ENCODE measurements at places on chromosomes 7 and 10. TPM values are rescaled to one million over a fixed set of nuclear protein-coding genes. Genes with fewer than 3 reads are reported as not detected.

Gene CARD11
- 72.1 TPM for total RNA-seq

GRCh38 chr7:50307368-50308032 is 3.0 kb downstream of the IKZF1 start:
- DNase-seq, result peak; percentile 81

Gene PRLHR
- not detected for total RNA-seq

DNA sequence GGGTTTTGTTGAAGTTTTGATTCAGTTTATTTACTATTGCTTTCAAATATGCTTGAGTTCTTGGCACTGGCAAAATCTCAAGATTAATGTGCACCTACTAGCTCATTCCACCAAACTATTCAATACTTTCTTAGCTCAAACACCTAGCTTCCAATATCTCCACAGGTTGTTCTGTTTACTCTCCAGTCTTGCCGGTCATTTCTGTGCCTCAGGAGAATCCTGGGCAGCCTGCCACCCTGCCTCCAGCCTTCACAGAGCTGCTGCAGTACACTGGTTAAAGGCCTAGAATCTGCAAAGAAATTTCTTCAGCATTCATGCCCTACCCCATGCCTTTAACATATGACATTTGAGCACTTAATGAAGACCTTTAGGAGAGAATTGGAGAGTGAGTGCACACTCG is 4.0 kb upstream of the TMEM106B start:
- DNase-seq, result no peak

DNA sequence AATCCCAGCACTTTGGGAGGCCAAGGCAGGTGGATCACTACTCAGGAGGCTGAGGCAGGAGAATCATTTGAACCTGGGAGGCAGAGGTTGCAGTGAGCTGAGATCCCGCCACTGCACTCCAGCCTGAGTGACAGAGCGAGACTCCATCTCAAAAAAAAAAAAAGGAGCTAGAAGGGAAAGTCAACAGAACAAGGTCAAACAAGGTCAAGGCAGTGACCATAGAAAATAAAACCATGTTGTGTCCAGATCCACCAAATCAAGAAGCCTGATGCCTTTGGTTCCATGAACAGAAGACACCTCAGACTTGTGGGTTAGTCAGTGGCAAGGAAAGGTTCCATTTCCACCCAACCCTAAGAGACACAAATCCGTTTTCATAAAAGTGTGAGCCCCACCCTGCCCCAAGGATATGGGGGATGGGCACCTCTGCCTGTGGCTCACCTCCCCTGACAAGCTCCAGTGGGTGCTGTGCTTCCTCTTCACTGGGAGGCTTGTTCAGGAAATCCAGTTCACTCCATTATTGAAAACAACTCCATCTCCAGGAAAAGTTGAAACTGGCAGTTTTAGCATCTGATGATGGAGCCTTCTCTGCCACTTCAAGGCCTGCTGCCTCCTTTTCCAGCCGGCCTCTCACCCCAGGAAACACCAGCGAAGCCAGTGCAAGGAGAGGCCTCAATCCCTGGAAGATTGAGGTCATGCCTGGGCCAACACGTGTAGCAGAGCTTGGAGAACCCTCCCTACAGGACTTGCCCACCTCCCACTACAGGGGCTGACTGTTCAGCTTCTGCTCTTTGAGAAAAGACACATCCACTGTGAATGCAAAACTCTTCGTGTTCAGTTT is 152.9 kb downstream of the NRF1 start:
- DNase-seq, result no peak

Gene LRGUK
- 0.31 TPM for total RNA-seq

Gene FAM25C
- total RNA-seq, result not detected

Data from CD8-positive, alpha-beta memory T cell (primary cell).